Suprapubic skin (tissue), 4 donors: ENCODE measurements at places on chromosomes 7 and 10. TPM values are rescaled to one million over a fixed set of nuclear protein-coding genes. Genes with fewer than 3 reads are reported as not detected.

RADIL gene
- total RNA-seq: 4.9 TPM

GRCh38 chr10:115001506-115002381 lies 63.7 kb downstream of the TRUB1 start:
- no peak overlapping the region for H3K27ac ChIP-seq
- H3K27me3 ChIP-seq: no peaks in the 10 kb centered on the region
- no peak for DNase-seq
- H3K4me1 ChIP-seq: no peaks in the 10 kb centered on the region
- H3K36me3 ChIP-seq: no peaks in the 10 kb centered on the region

CCL24 gene
- total RNA-seq: not detected

EDRF1 gene
- total RNA-seq: 10.9 TPM

GRCh38 chr7:25770235-25770634 lies 381.8 kb upstream of the NFE2L3 start:
- DNase-seq: no peak
- H3K36me3 ChIP-seq: no peaks in the 10 kb centered on the region
- no peak overlapping the region for H3K4me3 ChIP-seq
- H3K4me1 ChIP-seq: no peaks in the 10 kb centered on the region
- no peak overlapping the region for H3K27ac ChIP-seq

RP9 gene
- total RNA-seq: 6.5 TPM
